ENCODE measurements at places on chromosomes 12 and 14. TPM values are rescaled to one million over a fixed set of nuclear protein-coding genes. Genes with fewer than 3 reads are reported as not detected.

The SLC7A7 gene
- total RNA-seq: 16.1 TPM

GRCh38 chr12:43277651-43278540 lies 274.1 kb downstream of the ADAMTS20 start:
- no peak for DNase-seq

GRCh38 chr12:67589078-67589477 lies 59.5 kb upstream of the DYRK2 start:
- DNase-seq: no peak

DNA sequence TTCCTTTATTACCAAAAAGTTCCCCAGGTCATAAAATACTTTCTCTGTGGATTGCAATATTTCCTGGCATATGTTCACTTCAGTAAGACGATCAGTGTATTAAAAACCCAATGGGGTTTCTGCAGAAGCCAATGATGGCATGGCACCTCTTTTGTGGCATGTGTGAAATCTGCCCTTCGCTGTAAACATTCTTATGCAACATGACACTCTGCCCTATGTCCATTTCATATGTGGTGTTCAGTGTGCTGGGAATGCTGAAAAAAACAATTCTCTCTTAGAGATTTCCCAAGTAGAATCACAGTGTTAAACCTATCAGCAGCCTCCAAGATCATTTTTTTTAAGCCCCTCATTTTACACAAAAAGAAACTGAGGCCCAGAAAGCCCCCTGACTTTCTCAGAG lies 2.3 kb upstream of the MYBPC1 start:
- DNase-seq: no peak

GRCh38 chr14:76354310-76354709 lies 21.6 kb upstream of the ESRRB start:
- no peak for DNase-seq

GRCh38 chr12:51156245-51156765 lies 16.6 kb downstream of the TFCP2 start:
- no peak for DNase-seq

- no peak for DNase-seq
Observed at GRCh38 chr14:25274529-25274928, 224.6 kb upstream of the STXBP6 start.

DNA sequence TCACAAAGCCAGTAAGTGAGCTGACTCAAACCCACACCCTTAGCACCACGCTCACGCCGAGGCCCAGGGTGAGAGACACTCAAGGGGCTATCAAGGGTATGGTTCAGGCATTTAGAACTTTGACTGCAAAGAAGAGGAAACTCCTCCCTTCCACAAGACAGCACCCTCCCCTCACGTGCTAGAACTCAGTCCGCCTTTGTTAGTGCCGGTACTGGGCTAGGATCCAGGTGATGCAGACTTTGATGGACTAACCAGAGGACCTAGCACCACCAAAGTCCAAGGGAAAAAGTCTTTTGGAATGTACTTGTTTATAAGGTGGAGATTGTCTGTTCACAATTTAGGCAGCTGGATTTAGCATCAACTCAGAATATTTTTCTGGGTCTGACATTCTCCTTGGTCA lies 33.7 kb downstream of the VWF start:
- DNase-seq: peak; percentile 80

DNA sequence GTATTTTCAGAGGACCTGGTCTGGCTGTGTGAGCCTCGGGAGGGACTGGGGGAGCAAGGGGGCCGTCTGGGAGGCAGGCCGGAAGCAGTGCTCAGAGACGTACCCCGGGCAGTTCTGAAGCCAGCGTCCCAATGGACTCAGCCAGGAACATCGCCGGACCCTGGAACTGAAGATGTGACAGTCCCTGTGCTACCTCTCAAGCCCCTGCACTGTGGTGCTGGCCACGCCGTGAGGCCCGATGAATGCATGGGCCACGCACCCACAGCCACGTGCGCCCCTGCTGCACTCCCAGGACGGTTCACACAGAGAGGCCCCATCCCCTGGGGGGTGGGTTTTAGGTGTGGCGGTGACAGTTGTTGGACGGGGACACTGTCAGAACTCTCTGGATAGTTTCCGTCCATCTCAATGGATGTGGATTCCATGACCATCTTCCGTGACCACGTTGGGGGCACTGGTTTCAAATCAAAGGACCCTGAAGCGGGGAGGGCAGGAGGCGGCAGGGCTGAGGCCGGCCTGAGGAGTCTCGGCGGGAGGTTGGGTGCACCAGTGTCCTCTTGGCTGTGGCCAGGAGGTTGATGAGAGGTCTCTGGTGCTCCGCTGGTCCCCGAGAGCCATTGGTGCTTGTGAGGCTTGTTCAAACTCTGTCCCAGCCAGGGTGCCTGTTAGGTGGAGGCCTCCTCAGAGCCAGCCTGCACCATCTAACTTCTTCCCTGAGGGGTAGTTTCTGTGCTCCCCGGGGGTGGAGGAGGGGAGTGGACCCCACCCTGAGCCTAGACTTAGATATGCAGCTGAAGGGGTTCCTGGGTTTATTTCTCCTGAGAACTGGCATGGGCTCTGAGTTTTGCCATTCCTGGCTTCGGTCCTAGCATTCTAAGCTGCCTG lies 36.3 kb upstream of the TSPAN9 start:
- DNase-seq: no peak

GRCh38 chr14:106315436-106315835 lies 789.1 kb downstream of the TMEM121 start:
- no peak for DNase-seq

DNA sequence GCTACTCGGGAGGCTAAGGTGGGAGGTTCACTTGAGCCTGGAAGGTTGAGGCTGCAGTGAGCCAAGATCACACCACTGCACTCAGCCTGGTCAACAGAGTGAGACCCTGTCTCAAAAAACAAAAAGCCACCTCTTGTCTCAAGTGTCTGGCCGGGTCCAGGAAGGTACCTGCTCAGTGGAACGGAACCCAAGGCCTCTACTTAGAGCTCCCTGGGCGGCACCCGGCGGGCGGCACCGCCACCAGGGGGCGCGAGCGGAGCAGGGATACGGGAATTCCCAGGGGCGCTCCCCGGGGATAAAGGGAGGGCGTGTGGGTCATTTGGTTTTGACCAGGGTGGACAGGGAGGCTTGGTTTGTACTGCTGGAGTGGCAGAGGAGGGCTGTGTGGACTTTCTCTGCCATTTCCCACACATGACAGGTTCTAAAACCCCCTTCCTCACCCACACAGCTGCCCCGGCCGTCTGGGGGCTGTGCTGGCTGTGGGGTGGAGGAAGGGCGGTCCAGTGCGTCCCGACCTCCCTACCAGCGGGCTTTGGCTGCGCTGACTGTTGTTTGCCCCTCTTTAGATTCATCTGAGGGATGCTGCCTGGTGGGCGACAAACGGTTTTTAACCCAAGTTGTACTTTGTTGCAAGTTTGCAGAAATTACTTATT lies 91.4 kb downstream of the SETD3 start:
- DNase-seq: peak; percentile 31

DNA sequence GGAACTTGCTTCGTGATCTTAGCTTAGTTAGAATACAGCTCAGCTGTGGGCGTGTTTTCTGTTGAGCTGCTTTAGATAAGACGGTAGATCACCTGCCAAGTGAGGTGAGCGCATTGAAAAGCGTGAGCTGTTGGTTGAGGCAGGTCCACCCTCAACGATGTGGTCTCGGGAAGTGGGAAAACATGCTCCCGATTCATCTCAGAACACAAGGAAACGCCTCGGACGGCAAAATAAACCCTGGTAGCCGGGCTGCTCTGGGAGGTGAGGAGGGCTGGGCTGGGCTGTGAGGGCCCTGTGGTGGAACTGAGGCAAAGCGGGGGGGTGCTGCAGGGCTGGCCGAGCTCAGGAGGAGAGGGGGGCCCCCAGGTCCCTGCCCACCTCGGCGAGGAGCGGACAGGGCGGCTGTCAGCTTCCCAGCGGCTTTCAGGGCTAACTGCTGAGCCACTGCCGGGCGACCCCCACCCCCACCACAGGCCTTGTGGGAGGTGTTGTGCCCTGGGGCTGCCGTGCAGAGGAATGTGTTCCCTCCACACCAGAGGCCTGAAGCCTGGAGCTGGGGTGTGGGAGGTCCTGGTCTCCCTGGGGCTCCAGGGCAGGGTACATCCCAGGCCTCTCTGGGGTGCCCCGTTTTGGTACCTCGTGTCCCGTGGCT lies 30.7 kb downstream of the NOC4L start:
- no peak for DNase-seq

GRCh38 chr12:124581307-124582107 lies 14.1 kb upstream of the NCOR2 start:
- DNase-seq: no peak

GRCh38 chr12:130074661-130075406 lies 87.4 kb upstream of the FZD10 start:
- DNase-seq: no peak

The PLBD1 gene
- total RNA-seq: 31.1 TPM

GRCh38 chr14:33634631-33635030 lies 316.2 kb downstream of the EGLN3 start:
- no peak for DNase-seq

The SP1 gene
- 27.2 TPM for total RNA-seq

GRCh38 chr12:42097971-42098370 lies 46.7 kb downstream of the GXYLT1 start:
- no peak for DNase-seq

GRCh38 chr12:54588110-54588889 lies at the start of gene PPP1R1A:
Gene PPP1R1A, minus strand, starts transcription at chr12:54588659. Its CDS starts 171 bp downstream, at chr12:54588488.
- DNase-seq: peak; percentile 48

DNA sequence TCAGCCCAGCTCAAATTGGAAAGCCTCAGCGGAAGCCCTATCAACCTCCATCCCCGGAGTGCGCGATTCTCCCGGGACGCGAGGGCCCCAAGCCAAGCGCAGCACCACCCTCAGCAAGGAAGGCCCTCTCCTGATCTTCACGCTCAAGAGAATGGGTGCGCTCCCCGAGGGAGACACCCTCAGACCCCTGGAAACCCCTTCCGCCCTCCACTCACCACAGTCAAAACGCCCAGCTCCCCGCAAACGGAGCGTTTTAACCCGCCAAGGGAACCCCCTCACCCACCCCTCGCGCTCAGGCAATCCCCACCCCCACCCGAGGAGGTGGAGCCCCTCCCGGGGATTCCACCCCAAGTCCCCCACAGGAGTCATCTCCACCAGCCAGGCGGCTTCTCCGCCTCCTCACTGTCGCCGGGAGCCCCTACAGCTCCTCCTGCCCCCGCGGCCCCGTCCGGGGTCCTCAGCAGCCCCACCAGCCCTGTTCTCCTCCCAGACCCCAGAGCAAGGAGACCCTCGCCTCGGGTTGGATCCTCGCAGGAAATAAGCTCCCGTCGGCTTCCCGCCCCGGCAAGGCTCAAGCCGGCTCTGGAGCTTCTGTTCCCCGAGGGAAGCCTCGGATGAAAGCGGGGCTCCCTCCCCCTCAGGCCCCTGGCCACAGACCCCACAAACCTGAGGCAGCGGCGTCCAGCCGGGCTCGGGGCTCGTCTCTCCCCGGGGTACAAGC lies 507 bp downstream of the BAZ2A start:
- DNase-seq: peak; percentile 42

The TPH2 gene
- not detected for total RNA-seq

All from heart right ventricle (tissue), 16 donors.